ENCODE measurements at places on chromosomes 1 and 21.

DNA sequence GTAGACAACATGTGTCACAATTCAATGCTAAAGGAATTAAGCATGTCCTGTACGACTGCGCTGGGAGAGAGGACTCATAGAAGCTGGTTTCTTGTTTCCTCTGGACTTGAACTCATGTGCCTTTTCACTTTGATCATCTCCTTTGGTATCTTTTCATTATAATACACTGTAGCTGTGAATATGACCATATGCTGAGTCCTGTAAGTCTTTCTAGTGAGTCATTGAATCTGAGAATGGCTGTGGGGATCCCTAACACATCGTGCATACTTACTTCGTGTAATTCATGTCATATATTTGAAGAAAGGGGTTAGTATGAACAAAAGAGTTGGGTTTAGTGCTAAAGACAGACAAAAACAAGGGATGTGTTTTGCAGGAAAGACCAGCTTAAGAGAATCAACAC is 148.1 kb upstream of the RUNX1 start:
- DNase-seq: no peak

GRCh38 chr1:230548357-230548756 is 93.9 kb upstream of the COG2 start:
- no peak for DNase-seq

DNA sequence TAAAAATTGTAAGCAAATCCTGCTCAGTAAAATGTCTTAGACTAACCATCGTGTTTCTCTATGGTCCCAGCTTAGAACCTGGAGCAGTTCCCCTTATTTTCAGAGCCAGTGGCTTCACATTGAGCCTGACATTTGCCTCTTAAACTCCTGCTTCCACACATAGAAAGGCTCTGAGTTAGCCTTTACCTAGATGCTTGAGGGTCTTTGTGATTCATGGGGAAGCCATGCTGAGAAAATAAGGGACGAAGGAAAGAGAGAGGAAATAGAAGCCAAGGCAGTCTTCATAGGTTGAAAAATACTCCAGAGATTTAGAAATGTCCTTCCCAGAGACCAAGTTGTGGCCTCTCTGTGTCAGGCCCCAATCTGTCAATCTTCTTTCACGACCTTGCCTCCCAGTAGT is 16.1 kb upstream of the RBBP5 start:
- no peak for DNase-seq

- DNase-seq: no peak
These were observed 76.3 kb upstream of the CSF3R start for GRCh38 chr1:36559061-36559460.

- DNase-seq: peak; percentile 60
These were observed 3.6 kb upstream of the SETDB1 start for GRCh38 chr1:150922519-150922975.

DNA sequence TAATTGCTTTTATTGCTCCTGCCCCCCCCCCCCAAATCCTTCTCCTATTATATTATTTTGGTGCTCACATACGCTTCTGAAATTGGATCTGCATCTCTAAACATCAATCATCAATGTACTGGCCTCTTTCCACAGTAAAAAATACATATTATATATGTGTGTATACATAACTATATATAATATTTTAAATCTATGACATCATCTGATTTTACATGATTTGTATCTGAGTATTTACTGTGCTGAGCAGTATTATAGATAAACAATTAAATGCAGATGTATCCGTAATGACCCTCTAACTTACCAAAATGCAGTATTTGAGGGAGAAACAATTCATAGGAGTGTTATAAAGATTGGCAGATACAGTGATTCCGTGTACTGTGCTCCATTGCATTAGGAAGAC is 832 bp downstream of the PLPPR4 start:
- no peak for DNase-seq

DNA sequence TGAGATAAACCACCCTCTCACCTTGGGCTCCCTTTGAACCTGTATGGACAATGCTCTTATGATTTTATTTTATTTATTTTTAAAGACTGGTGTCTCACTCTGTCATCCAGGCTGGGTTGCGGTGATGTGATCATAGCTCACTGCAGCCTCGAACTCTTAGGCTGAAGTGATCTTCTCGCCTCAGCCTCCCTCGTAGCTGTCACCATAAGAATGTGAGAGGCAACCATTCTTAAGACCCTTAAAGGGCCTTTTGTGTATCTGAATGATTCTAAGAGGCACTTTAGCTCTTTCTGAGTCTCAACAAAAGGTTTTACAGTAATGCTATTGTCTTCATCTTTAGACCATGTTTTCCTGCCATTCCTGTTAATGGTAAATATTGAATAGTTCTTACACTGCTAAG is 67.0 kb downstream of the IVNS1ABP start:
- no peak for DNase-seq

DNA sequence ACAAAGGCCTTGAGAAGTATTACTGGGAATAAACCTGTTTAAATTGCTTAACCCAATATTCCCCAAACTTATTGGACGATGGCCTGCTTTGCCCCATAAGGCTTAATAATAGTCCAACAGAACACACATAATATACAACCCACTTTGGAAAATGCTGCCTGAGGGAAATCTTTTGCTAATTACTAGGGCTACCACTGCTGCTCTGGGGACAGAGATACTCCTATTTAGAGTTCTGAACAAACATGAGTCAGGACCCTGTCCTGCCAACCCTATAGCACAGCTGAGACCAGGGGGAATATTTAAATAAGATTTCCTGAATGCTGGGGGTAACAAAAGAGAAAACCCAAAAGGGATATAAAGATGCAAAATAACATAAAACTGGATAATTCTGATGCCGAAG is 139.1 kb downstream of the BRINP2 start:
- DNase-seq: no peak

GRCh38 chr1:29286194-29286767 is 50.0 kb downstream of the PTPRU start:
- DNase-seq: no peak

DNA sequence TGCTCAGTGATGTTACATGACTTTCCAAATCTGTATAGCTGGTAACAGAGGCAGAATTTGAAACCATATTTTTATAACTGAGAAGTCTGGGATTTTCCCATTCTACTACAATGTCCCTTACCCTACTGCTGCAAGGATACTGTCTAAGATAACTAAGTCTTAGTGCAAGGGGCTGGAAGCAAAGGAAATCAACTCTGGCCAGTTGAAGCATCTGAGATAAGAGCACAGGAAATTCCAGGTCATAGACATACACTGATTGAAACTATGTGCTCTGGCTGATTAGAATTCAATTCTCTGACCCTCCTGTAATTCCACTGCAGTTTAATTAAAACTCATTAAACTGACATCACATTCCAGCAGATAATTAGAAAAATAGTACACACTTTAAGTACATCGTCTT is 267.7 kb upstream of the C1orf87 start:
- DNase-seq: no peak

GRCh38 chr1:233166896-233167295 is 128.6 kb downstream of the PCNX2 start:
- DNase-seq: no peak

- DNase-seq: no peak
These were observed 5.7 kb upstream of the AKT3 start for GRCh38 chr1:243855616-243856318.

- no peak for DNase-seq
These were observed 512.7 kb upstream of the ZRANB2 start for GRCh38 chr1:71593523-71593922.

- DNase-seq: no peak
These were observed 20.9 kb upstream of the SH3BGRL3 start for GRCh38 chr1:26259005-26259404.

GRCh38 chr1:28518745-28519341 is 13.0 kb downstream of the RCC1 start:
- peak; percentile 11 for DNase-seq

GRCh38 chr1:199463521-199464127 is 563.9 kb upstream of the NR5A2 start:
- no peak for DNase-seq

- DNase-seq: no peak
These were observed 1.3 kb downstream of the TMEM35B start for GRCh38 chr1:34983700-34984355.

GRCh38 chr1:233620065-233620464 is 6.2 kb downstream of the KCNK1 start:
- DNase-seq: no peak

- no peak for DNase-seq
These were observed 30.5 kb upstream of the COA6 start for GRCh38 chr1:234342774-234343173.

GRCh38 chr1:116737020-116737854 is 17.0 kb upstream of the CD2 start:
- peak; percentile 51 for DNase-seq

DNA sequence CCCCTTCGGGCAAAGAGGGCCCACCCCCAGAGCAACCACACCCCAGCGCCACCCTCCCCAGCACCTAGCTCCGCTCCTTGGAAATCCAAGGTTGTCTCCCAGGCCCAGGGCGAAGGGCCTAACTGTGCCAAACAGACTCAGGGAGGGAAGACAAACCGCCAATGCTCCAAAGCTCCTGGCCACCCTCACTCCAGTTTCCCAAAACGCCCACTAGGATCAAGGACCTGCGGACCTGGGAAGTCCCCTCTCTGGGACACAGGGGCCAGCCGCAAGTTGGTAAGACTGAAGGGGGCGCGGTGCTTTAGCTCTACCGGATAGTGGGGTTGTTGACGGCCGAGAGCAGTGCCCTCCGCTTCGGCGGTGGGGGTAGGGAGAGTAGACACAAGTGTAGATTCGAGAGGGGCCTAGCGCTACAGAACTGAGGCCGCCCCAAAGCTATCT is 581 bp downstream of the IRF6 start:
- DNase-seq: no peak

DNA sequence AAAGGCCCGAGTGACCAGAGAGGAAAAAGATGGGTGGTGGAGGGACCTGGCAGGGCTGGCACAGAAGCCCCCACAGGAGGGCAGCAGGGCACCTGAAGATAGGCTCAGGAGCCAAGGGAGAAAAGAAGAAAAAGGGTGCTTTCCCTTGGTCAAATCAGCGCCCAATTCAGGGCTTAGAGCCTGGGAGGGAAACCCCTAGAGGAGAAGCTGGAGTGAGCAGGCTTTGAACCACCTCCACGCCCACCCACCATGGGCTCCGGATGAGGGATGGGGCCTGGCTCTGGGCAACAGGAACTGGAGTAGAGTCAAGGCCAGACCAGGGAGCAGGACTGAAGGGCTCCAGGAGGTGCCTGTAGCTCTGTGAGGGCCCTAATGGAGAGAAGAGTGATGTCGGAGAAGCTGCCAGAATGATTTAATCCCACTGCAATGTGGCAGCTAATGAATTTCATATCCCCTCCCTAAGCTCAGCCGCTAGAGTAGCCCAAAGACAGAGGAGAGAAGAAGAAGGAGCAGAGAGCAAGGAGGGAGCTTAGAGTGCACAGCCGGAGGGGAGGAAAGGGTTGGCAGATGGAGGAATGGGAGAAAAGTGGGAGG is 12.0 kb upstream of the PRELP start:
- no peak for DNase-seq

- no peak for DNase-seq
These were observed 139.3 kb upstream of the EDN2 start for GRCh38 chr1:41623736-41624135.

GRCh38 chr1:95509989-95510388 is 276.0 kb downstream of the RWDD3 start:
- no peak for DNase-seq

- DNase-seq: no peak
These were observed 13.1 kb upstream of the KCNQ4 start for GRCh38 chr1:40770296-40771070.

- DNase-seq: no peak
These were observed 128.6 kb downstream of the HUNK start for GRCh38 chr21:32001390-32001789.

GRCh38 chr1:163201906-163202305 is 810 bp downstream of the RGS5 start:
- DNase-seq: no peak

DNA sequence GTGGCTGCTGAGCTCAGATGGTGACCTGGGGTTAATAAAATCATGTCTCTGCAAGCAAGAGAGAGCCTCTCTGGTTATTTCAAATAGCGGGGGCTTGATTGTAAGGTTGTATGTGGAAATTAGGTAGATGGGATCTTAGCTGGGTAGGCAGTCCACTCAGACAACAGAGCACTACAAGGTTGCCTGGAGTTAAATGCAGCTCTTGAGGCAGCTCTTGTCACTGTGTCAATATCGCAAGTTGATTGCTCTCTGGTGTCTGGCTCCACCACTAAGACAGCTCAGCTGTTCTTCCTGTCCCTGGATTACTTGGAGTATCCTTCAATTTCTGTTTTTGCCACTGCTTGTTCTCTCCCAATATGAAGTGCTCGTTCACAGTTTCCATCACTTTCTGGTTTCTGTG is 93.8 kb downstream of the C21orf91 start:
- DNase-seq: no peak

DNA sequence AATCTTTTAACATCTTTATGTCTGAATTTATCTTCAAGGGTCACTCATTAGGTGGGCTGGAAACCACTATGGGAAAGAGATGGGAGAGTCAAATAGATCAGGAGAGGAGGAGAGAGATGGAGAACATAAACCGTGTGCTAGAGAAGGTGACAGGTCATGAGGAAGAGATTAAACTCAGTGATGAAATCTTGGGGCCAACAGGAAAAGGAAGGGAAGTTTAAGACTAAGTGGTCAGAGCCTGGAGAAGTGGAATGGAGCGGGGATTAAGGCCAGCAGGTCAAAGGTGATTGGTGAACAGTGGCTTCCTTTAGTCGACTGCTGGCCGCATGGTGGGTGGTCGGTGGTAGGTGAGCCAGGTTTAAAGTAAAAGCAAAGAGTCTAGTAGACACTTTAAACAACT is 169.3 kb upstream of the IVNS1ABP start:
- DNase-seq: no peak

Data from GM18507 (cell line).